ENCODE measurements at places on chromosomes 16 and 17. TPM values are rescaled to one million over a fixed set of nuclear protein-coding genes. Genes with fewer than 3 reads are reported as not detected.

DNA sequence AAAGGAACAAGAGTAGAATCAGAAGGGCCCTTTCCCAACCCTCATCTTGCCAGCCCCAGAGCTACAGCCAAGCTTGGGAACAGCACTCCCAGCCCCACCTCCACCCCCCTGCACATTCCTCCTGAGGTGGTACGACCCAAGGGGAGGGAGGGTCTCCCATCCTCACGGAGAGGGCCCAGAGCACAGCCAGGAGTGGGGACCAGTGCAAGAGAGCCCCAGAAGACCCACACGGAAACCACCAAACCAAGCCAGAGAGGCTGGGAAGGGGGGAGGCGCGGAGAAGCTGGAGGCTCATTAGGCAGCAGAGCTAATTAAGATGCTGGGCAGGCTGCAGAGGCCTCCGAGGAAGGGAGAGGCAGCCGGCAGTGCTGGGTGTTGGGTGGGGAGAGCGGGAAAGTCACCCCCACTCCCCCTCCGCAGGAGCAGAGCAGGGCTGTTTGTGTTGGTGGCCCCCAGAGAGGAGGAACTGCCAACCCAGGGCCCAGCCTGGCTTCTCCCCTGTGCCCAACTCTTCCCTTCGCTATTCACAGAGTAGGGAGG lies 2.4 kb downstream of the CACNB1 start:
- no peak for DNase-seq

The EMP2 gene
- 21.7 TPM for polyA plus RNA-seq

GRCh38 chr16:28879261-28879840 lies 1.1 kb downstream of the ATP2A1 start:
- no peak for DNase-seq

- no peak for DNase-seq
Observed at GRCh38 chr17:46001390-46002310, 2.6 kb downstream of the STH start.

GRCh38 chr16:29645694-29646187 lies 17.3 kb upstream of the SPN start:
- no peak for DNase-seq

DNA sequence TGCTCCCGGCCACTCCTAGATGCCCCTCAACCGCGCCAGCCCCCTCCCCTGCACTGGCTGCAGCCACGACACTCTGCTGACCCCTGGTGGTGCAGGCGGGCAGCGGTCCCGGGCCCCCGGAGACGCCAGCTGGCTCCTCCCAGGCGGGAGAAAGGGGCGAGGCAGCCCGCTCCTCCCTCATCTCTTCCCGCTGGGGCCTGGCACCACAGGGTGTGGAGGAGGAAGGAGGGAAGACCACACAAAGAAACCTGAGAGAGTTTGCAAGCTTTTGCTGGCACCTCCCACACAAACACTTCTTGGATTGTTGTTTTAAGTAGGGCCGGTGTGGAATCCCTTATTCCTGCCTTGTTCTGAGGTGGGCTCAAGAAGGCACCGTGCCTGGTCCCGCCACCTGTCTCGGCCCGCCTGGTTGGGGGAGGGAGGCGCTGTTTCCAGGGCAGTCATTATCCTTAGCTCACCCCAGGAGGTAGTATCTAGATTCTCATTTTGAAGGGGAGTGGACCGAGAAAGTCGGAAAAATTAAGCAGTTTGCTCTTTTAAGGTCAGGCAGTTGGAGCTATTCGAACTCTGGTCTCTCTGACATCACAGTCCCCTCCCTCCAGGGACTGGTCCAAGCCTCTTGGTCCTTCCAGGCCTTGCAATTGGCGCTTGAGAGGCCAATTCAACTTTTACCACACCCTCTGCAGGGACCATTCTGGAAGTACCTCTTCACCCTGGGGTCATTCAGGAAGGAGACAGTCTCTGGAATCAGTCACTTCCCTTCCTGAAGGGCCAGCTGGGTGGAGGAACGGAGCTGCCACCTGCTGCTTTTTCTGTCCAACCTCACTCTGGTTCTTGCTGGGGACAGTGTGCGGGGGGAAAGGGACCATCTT lies 959 bp upstream of the ANKRD13B start:
- DNase-seq = no peak

The PITPNM3 gene
- polyA plus RNA-seq = 8.7 TPM

DNA sequence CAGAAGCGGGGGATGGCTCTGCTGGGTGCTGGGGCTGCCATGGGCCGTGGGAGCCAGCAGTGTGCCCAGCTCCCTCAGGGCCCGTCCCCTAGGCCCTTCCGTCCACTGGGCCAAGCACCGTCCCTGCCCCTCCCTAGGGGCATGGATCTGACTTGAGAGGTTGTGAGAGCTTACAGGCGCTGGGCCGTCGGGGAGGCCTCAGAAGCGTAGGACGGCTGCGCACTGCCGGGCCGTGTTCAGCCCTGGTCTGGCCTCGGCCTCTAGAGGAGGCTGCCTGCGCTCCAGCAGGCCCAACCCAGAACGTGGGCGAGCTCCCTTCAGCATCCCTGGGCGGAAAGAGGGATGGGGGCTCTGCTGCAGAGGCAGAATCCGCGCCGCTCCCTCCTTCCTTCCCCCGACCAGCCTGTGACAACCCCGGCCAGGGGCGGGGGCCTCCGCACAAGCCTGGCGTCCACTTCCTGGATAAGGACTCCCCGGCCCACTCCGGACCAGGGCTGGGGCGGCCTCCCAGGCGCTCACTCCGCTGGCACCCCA lies 685 bp upstream of the MPG start:
- DNase-seq = no peak

DNA sequence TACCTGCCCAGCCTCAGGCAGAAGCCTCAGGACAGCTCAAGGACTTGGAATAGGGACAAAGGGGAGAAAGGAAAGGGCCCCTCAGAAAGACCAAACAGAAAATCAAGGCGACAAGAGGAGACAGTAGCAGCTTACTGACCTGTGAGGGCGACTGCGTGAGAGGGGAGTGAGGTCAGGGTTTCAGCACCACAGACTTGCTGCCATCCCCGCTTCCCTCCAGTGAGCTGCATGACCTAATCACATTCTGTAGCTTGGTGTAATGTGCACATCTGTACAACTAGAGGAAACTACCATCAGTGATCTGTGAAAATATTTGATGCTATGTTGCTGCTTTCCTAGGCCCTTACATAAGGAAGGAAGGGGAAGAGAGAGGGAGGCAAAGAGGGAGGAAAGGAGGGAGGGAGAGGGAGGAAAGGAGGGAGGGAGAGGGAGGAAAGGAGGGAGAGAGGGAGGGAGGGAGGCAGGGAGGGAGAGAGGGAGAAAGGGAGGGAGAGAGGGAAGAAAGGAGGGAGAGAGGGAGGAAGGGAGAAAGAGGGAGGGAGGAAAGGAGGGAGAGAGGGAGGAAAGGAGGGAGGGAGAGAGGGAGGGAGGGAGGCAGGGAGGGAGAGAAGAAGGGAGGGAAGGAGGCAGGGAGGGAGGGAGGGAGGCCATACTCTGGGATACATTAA lies 404.9 kb upstream of the CDH5 start:
- no peak for DNase-seq

DNA sequence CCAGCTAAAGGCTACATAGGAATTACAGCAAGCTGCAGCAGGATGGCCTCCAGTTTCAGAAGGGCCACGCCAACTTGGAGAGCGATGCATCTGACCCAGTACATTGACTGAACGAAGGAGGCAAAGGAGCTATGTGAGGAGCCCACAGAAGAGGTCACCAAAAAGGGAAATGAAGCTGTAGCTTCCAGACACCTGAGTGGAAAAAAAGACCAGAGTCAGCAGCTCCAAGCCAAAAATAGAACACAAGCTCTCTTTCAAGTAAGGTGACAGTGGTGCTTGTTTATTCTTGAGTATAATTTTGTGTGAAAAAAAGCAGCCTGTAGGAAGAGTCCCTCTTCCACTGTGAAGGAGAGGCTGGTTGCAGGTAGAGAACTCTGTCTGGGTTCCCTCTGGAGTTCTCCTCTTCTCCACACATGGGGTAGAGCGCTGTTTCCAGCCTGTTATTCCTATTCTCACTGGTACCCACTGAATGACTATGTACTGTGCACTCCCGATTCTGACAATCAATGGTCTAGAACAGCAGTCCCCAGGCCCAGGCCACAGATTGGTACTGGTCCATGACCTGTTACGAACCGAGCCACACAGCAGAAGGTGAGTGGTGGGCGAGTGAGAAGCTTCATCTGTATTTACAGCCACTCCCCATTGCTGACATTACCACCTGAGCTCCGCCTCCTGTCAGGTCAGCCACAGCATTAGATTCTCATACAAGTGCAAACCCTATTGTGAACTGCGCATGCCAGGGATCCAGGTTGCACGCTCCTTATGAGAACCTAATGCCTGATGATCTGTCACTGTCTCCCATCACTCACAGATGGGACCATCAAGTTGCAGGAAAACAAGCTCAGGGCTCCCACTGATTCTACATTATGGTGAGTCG lies 15.1 kb downstream of the CCL4 start:
- DNase-seq = no peak

The GAS2L2 gene
- not detected for polyA plus RNA-seq

GRCh38 chr16:85449885-85450245 lies 163.3 kb upstream of the GSE1 start:
- no peak for DNase-seq

GRCh38 chr17:20200016-20200795 lies 191.0 kb downstream of the SPECC1 start:
- no peak for DNase-seq

- DNase-seq = no peak
Observed at GRCh38 chr16:26058326-26058725, 366.6 kb downstream of the HS3ST4 start.

The MT1F gene
- polyA plus RNA-seq = 57.7 TPM

GRCh38 chr17:82249896-82250581 lies 21.2 kb downstream of the SLC16A3 start:
- DNase-seq = no peak

The GPRC5B gene
- polyA plus RNA-seq = 146 TPM

GRCh38 chr17:76354747-76355310 lies 1.1 kb upstream of the PRPSAP1 start:
- no peak for DNase-seq
